ENCODE measurements at places on chromosomes 12 and 14.
A peak's percentile ranks its signal among the peaks of the same experiment; 100 is the strongest.

DNA sequence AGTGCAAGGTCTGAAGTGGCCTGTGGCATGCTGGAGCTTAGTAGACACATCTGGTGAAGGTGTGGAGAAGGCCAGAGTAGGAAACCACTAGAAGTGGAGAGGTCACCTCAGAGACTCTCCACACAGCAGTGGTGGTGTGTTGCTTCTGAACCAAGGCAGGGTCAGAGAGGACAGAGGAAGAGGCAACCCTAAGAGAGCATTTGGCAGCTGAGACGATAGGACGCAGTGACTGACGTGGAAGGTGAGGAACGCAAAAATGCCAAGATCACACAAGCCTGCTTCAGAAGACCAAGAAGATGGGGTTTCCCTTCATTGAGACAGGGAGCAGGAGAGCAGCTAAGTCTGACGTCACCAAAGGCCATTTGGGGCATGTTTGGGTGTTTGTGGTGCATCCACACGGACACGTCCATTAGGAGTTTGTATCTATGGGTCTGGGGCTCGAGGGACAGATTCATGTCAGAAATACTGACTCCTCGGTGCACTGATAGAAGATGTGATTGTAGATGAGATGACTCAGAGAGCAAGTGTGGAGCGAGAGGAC is 338.1 kb downstream of the CACNA1C start:
- ATAC-seq = no peak

- no peak for ATAC-seq
Observed at GRCh38 chr12:26295001-26295400, 99.6 kb downstream of the SSPN start.

DNA sequence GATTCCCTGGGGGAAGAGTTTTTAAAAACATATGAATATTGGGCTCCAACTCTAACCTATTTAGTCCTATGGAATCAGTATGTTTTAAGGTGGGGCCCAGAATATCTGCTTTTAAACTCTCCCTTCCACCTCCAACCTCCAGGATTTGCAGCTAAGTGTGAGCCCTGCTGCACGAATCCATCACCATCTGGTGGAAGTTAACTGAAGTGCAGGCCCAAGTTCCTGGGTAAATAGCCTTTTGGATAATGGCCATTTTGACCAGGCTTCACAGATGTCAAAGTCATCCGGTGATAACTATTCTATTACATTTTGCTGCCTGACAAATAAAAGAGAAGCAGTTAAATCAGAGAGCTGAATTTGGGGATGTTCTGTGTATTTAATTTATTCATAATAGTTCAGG is 58.1 kb upstream of the RMST start:
- no peak for ATAC-seq

- no peak for ATAC-seq
Observed at GRCh38 chr14:35051796-35052195, 5.7 kb downstream of the FAM177A1 start.

- peak; percentile 97 for ATAC-seq
Observed at GRCh38 chr12:1804545-1805332, 15.6 kb upstream of the LRTM2 start.

- ATAC-seq = no peak
Observed at GRCh38 chr12:89243771-89244170, 108.5 kb downstream of the DUSP6 start.

DNA sequence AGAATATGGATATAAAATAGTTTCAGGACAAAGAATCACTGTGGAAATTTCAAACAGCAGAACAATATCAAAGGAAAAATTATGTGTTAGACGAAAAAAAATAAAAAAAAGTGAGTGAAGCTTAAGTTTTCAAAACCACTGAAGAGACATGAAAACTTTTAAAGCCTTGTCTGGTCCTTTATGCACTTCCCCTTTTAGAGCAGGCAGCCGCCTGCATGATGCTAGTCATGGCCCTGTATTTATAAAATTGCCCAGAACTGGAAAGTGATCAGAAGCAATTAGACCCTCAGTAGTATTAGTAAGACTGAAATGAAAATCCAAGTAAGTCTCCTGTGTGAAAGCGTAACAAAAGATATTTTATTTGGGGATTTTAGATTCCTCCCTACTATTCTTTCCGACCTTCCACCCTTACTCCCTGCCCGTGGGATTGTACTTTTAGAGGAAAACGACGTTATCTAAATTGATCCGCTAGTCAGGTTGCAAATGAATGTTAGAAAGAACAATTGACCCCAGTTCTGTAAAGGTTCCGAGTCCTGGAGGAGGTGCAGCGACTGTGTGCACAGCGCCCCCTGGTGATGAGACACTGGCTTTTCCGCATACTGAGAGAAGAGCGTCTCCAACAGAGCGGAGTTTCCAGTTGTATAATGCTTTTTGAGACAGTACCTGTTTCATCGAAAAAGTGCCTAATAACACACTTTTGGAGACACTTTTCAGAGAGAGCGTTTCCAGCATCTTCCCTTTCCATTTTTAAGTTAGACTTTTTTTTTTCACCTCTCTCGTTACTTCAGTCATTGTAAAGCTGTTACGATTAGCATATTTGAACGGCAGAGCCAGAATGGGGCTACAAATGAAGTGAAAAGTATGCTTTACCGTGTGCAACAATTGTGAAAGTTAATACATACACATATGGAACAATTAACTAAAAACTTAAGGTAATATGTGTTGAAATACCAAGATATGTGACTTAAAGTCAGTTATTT is 12.4 kb downstream of the MGST1 start:
- ATAC-seq = peak; percentile 86

GRCh38 chr12:127941332-127941731 is 325.6 kb upstream of the TMEM132C start:
- ATAC-seq = no peak

DNA sequence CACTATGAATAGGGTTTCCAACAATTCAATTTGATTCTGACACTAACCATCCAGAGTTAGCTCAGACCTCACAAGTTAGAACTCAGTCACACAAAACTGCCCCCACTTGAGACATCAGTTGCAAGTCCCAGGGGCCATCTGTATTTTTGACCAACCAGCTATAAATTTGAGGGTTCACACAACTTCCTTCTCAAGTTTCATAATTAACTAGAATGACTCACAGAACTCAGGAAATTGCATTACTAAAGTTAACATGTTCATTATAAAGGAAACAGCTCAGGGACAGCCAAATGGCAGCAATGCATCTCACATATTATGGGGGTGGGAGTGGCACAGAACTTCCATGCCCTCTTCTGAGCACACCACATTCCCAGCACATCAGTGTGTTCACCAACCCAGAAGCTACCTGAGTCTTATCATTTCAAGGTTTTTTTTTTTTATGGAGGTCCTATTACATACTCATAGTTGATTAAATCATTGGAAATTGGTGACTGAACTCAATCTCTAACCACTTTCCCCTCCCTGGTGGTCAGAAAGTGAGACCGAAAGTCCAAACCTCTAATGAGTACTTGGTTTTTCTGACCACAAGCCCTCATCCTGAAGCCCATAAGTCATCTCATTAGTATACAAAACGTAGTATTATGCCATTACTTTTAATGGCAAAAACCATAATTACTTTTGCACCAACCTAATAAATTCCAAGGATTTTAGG is 1721.5 kb upstream of the SEL1L start:
- ATAC-seq = no peak

- no peak for ATAC-seq
Observed at GRCh38 chr12:84648425-84648824, 264.2 kb downstream of the SLC6A15 start.

- ATAC-seq = no peak
Observed at GRCh38 chr14:44782775-44783238, 178.9 kb downstream of the KLHL28 start.

DNA sequence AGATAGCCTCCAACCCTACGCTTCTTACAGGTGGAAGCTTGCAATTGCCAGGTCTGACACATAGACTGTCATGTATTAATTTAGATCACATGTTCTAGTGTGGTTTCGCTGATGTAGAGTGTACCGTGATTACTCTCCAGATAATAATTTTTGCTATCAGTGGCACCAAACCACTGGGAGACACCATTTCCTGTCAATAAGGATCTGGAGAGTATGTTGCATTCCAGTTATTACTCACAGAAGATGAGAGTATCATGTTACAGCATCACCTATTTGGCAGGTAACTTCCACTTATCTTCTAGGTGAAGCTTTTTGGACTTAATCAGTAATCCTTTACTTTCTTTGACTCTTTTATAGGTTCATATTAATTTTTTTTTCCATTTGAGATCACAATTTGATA is 147.2 kb downstream of the HELB start:
- no peak for ATAC-seq

GRCh38 chr14:89276424-89276975 is 140.5 kb downstream of the FOXN3 start:
- ATAC-seq = no peak

DNA sequence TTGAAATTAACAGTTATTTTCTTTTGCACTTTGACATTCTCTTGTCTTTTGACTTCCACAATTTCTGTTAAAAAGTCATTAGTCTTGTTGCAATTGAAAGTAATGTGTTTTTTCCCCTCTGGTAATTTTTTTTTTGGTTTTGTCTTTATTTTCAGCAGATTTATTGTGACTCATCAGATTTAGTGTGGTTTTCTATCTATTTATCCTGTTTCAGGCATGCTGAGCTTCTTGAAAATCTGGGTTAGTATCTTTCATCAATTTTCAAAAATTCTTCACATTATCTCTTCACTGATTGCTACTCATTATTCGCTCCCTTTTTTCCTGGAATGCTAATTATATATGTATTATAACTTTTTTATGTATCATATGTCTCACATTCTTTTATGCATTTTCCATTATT is 15.3 kb upstream of the NTF3 start:
- ATAC-seq = no peak

GRCh38 chr14:89621009-89621421 is 204.0 kb upstream of the FOXN3 start:
- no peak for ATAC-seq

DNA sequence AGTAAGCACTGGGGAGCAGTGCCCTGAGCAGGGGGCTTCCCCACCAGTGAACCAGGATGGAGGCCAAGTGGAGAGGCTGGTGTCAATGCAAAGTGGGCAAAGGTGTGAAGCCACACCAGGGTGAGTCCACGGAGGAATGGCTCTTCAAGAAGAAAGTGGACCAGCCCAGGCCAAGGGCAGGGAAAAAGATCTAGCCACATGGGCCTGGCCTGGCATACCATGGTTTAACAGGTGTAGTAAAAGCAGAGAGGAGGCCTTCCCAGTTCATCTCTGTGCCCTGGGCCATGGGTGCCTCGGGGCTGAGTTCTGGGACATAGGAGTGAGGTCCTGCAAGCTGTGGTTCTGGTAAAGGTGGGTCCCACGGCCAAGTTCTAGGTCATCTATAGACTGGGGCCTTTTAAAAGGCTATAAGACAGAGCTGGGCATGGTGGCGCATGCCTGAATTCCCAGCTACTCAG is 153.4 kb downstream of the DPF3 start:
- no peak for ATAC-seq

DNA sequence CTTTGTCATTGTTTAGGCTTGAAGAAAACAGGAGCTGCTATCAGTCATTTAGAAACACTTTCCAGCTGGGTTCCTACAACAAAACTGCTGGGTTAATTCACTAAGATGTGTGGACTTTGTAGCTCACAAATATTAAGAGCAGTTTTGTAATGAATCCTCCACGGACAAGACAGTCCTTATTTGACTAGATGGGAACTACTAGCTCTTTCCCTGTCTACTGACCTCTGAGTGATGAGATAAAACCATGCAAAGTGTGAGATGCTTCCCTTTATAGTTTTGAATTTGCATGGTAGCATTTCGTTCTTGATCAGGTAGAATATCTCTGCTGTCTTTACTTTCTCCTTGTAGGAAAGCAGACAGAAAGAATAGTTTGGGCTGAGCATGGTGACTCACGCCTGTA is 72.9 kb upstream of the STXBP6 start:
- no peak for ATAC-seq

DNA sequence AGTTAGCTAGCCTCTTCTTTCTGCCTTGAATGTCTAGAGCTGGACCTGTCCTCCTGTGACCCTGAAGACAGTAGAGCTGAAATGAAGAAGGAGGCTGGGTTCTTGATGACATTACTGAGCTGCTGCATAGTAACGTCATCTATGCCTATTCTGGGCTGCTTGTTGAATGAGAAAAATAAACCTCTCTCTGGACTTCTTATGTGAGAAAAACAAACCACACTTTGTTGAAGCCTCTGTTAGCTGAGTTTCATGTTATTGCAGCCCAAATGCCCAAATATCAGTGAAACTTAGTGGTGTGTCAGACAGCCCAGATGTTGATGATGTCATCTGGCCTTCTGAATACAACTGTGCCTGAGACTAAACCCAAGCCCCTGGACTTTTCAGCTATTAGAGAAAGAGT is 67.0 kb upstream of the MAX start:
- ATAC-seq = no peak

- no peak for ATAC-seq
Observed at GRCh38 chr14:23113431-23114119, 5.5 kb downstream of the CEBPE start.

- no peak for ATAC-seq
Observed at GRCh38 chr14:56064513-56064912, 53.7 kb upstream of the PELI2 start.

DNA sequence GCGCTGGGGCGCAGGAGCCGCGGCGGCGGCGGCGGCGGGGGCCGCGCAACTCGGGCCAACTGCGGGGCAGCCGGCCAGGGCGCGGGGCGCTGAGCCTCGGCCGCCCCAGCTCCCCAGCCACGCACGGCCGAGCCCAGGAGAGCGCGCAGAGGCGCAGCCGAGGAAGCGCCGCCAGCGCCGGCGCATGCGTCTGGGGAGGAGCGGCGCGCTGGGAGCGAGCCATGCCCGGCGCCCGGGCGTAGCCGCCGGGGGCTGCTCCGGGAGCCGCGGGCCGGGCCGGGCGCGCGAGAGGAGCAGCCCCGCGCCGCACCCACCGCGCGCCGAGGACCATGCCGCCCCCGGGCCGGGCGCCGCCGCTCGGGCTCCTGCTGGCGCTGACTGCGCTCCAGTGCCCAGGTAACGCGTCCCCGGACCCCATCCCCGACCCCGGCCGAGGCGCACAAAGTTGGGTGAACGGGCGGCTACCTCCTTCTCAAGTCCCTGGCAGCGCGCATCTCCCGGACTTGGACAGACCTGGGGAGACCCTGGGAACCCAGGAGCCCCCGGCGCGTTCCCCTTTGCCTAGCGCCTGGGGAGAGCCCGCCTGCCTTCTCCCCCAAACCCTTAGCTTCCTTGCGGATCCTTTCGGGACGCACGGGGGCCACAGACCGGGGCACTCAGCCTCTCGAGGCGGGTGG is 121.4 kb downstream of the AACS start:
- ATAC-seq = no peak

- ATAC-seq = no peak
Observed at GRCh38 chr14:101114726-101115515, 211.4 kb upstream of the RTL1 start.

- no peak for ATAC-seq
Observed at GRCh38 chr12:42507081-42507480, 82.5 kb downstream of the PRICKLE1 start.

DNA sequence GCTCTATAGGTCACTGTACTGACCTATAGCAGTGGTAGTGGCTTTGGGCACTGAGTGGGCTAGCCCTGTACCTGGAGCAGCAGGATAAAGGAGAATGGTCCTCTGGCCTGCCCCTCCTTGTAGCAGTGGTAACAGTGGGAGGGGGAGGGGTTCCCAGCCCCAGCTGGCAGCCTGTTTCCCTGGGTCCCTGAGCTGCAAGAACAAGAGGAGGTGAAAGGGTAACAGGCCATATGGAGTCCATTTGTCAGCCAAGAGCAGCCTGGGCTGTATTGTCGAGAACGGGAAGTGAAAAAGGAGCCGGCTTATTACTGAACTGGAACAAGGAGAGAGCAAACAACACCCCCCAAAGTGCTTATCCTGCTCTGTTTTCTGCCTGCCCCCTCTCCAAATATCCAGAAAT is 73.8 kb upstream of the SRSF5 start:
- ATAC-seq = no peak
